Hematopoietic multipotent progenitor cell (in vitro differentiated cells): ENCODE measurements at places on chromosomes 12 and 14.

- DNase-seq, result no peak
These were observed 31.9 kb downstream of the ETNK1 start for GRCh38 chr12:22656831-22657230.

DNA sequence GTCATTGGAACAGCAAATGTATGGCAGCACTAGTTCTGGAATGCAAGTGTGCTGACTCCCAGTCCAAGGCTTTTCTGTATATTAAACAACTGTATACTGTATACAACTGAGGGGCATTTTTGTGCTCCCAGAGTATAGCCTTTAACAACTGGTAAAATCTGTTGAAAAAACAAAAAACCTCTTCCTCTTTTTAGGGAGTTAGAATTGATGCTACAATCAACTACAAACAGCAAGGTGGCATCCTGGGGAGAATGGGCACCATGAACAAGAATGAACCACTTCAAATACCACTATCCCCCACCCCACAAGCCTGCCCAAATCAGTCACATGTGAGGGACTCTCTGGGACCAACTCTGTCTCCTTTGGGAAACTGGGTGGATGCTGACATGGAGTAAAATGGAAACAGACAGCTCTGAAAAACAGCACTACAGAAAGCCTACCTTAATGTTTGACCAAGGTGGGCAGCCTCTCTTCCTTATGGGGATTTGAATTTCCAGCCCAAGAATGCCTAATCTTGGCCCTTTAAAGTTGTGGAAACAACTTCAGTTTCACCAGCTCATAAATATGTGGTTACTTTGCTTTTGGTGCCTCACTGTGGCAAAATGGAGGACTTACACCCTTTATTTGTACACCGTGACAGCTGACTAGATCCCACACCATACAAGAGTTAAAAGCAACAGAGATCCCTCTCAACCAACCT lies 7.5 kb downstream of the VTI1B start:
- DNase-seq, result peak; percentile 33

DNA sequence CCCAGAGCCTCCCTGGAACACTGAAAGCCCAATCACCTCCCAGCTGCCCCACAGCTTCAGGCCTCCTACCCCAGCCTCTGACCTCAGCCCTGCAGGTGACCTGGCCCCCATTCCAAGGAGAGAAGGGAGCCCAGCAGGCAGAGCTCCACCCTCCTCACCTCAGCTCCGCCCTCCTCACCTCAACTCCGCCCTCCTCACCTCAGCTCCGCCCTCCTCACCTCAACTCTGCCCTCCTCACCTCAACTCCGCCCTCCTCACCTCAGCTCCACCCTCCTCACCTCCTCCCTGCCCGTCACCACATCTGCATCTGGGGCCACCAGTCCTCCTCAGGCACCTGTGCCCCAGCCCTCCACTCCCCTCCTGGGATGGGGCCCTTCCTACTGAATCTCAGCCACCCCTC lies 112.2 kb upstream of the SFSWAP start:
- DNase-seq, result no peak

GRCh38 chr14:104442107-104442551 lies 137.4 kb upstream of the C14orf180 start:
- no peak for DNase-seq

- no peak for DNase-seq
These were observed 1218.1 kb downstream of the GALC start for GRCh38 chr14:86774916-86775315.

DNA sequence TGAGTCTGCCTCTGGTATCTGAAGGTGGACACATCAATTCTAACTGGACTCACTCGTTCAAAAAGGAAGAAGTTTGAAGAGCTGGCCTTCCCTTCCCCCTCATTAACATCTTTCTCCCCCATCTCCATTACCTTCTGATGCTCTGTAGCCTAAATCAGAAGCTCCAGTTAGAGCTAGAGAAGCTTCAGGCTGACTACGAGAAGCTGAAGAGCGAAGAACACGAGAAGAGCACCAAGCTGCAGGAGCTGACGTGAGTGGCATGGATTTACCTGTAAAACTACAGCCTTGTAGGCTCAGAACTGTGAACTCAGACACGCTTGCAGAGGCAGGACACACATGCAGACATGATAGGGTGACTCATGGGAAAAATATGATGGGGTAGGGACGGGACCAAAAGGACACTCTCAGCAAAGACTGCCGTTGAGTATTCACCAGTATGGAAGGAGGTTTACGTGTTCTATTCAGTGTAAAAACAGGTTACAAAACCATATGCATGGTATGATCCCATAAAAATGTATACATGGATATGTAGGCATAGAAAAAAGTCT lies 14.3 kb upstream of the PIP4K2C start:
- DNase-seq, result no peak

DNA sequence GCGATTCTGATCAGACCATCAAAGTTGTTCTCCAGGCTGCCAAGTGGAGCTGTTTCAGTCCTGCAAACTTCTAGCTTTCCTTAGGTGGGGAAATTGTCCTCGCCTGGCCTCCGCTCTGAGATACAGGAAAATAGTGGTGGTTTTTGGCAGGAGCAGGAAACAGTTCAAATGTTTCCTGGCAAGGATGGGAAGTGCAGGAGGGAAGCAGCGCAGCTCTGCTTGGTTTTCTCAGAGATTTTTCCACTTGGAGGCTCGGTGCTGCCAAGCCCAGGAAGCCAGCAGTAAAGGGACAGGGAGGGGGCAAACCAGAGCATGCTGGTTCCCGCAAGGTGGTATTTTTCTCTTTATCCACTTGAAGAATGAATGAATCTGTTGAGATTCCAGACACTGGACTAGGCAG lies 17.0 kb downstream of the TMEM63C start:
- DNase-seq, result no peak

GRCh38 chr14:46063872-46064271 lies 587.7 kb downstream of the RPL10L start:
- no peak for DNase-seq

DNA sequence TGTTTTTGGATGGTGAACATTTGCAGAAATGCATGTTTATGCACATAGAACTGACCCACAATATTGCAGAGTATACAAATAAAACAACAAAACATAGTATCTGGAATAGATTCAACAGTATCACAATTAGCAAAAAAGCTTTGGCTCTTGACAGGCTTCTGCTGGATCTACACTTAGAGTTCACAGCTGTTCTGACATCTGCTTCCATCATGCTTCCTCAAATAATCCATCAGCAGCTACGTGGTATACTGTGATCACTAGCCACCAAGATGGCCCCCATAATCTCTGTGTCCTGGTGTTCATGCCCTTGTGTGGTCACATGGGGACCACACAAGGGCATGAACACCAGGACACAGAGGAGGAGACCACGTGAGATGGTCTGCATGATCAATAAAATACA lies 166.6 kb upstream of the CCDC198 start:
- no peak for DNase-seq

DNA sequence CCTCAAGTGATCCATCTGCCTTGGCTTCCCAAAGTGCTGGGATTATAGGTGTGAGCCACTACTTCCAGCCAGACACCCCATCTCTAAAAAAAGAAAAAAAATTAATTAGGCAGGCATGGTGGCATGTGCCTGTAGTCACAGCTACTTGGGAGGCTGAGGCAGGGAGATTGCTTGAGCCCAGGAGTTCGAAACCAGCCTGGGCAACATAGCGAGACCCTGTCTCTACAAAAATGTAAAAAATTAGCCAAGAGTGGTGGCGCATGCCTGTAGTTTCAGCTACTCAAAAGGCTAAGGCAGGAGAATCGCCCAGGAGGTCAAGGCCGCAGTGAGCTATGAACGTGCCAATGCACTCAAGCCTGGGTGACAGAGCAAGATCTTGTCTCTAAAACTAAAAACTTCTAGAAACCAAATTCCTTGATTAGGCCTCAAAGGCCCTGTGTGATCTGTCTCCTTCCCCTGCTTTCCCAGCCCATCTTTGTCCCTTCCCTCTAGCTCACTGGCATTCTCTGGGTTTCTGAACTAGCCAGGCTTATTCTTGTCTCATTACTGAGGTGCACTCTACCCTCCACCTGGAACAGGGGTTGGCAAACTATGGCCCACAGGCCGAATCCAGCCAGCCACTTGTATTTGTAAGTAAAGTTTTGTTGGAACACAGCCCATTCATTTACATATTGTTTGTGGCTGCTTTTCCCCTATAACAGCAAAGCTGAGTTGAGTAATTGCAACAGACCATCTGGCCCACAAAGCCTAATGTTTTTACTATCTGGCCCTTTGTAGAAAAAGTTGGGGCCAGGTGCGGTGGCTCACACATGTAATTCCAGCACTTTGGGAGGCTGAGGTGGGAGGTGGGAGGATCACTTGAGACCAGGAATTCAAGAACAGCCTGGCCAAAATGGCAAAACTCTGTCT lies 17.2 kb upstream of the TPCN1 start:
- DNase-seq, result no peak

- no peak for DNase-seq
These were observed 7.0 kb downstream of the VCPKMT start for GRCh38 chr14:50109342-50109741.

- no peak for DNase-seq
These were observed 201.0 kb upstream of the AMIGO2 start for GRCh38 chr12:47280543-47281300.

DNA sequence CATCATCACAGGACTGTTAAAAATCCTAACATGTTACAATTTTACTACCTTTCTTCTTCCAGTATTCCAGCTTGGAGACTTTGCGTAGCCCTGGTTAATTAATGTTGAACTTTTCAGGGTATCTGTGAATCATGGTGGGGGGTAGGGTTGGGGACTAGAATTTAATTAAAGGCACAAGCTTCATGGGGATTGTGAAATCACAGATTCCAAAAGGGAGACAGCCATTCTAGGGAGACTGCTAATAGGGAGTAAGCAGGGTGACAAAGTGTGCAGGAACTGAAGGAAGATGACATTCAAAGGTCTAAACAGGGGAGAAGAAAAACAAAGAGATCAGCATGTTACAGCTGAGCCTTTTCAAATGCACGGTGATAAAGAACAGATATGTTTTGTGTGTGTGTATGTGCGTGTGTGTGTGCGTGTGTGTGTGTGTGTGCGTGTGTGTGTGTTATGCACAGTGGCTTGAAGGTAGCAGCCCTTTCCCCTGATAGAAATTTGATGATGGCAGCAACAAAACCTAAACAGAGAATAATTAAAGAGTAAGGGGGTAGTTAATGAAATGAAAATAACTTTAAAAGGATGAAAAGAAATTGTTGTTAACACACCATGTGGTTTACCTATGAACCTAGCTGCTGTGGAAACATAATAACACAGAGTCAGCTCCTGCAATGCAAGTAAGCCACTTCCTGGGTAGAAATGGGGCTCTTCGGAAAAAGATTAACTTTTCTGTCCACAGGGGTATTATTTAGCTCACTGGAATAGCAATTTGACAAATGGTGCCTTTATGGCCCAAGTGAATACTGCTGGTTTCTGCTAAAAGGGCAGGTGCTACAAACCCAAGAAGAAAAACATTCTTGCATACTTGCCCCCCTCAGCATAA lies 581.7 kb downstream of the DIO2 start:
- DNase-seq, result no peak

GRCh38 chr12:123807670-123808069 lies 45.6 kb downstream of the DNAH10 start:
- no peak for DNase-seq

DNA sequence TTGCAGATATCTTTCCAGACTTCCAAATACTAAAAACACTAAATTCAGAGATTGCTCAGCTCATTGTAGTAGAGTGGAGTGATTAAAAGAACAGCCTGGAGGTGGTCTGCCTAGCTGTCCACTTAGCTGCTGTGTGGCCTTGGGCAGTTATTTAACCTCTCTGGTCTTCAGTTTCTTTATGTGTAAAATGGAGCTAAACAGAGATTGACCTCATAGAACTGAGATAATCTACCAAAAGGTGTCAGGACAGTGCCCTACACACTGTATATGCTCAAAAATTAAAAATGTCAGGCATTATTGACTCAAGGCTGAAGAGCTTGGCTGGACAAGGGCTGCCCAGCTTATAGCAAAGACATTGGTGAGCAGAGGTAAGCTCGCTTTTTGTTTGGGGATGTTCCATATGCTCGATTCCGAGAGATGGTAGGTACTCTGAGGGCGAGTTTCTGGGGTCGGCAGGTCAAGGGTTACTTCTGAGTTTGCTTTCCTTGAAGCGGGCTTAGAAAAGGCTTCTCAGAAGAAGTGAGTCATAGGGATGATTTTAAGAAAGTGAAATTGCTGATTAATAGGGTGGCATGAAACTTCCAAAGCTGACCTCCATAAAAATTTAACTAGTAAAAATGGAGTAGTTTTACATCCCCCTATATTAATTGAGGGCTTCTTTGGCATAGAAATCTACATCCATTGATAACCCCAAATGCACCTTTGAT lies 107.5 kb downstream of the GPATCH2L start:
- no peak for DNase-seq
